BJ (cell line): ENCODE measurements at places on chromosomes 4 and X. TPM values are rescaled to one million over a fixed set of nuclear protein-coding genes. Genes with fewer than 3 reads are reported as not detected.

The NUDT6 gene
- 2.4 and 4.3 TPM in 2 replicates for polyA plus RNA-seq

DNA sequence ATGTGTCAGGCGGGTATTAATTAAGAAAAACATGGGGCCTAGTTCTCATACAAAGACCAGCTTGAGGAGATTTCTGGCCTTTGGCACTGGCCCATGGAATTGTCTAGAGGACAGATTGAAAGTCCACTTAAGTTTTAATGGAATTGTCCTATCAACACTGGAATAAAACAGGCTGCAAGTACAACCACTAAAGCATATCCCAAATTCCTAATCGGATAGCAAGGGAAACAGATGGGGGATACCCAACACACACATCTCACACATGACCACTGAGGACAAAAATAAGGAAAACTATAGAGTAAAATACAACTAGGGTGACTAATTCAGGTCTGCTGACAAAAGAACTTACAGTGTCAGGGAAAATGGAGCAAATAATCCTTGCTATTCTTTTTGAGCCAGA, 167.8 kb downstream of the GASK1B start:
- no peak for DNase-seq

The ETNPPL gene
- not detected in 2 replicates for polyA plus RNA-seq

The GAGE12J gene
- not detected in 2 replicates for polyA plus RNA-seq

DNA sequence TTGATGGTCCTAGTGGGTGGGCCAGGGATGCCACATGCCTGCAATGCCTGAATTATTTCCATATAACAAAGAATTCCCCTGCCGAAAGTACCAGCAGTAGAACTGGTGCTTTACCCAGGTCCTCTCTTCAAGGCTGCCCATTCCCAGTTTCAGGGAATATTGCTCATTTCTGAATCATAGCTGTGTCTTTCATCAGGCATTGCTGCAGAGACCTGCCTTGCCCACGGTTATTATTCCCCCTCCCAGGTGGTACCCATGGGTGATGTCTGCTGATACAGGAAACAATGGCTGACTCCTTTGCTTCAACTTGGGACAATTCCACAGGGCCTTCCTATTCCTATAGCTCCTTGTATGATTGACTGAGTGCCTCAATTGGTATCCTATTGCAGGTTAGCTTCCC, 9.7 kb upstream of the IQCM start:
- no peak for DNase-seq

DNA sequence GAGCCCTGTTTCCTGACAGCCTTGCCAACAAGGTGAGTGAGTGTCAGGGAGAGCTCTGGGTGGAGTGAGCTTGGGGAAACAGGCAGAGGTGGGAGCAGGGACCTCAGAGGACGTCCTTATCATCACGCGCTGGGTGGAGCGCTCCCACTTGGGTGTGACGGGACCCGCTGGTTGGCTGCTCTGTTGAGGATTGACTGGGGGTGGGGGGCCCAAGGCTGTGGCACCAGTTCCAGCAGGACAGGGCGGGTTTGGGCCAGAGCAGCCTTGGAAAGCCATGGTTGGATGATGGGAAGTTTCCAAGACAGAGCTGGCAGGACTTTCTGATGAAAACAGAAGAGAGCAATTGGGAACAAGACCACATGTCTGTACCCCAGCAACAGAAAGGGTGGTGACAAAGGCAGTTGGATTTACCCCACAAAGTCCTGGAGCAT, 3.0 kb upstream of the PCGF3 start:
- DNase-seq, result no peak

GRCh38 chr4:159003420-159004253, 99.2 kb upstream of the RAPGEF2 start:
- DNase-seq, result no peak

The MFAP3L gene
- 9.4 and 9.5 TPM in 2 replicates for polyA plus RNA-seq

The MAGEC2 gene
- not detected in 2 replicates for polyA plus RNA-seq

- DNase-seq, result peak; percentile 59
Observed at GRCh38 chr4:102439812-102440211, 61.3 kb upstream of the NFKB1 start.

- DNase-seq, result no peak
Observed at GRCh38 chr4:163558539-163559044, 64.1 kb downstream of the TMA16 start.

DNA sequence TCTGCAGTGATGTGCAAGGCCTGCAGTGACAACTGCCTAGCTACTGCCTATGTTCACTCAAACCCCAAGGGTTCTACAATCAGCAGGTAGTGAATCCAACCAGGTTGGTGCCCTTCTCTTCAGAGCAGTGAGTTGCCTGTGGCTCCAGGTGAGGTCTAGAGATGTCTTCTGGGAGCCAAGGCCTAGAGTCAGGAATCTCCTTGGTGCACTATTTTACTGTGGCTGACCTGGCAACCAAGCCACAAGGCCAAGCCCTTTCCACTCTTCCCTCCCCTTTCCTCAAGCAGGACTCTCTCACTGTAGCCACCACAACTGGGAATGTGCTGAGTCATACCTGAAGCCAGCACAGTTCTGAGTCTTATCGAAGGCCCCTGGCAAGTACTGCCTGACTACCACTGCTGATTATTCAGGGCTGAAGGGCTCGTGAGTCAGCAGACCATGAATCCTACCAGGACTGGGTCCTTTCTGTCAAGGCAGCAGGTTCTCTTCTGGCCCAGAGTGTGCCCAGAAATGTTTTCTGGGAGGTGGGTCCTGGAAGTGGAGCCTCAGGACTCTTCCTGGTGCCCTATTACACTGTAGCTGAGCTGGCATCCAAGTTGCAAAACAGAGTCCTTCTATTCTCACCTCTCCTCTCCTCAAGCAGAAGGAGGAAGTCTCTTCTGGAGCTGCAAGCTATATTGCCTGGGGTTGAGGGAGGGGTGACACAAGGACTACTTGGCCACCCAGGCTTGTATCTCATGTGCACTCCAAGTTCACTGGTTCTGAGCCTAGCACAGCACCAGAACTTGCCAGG, 111.6 kb downstream of the BTC start:
- peak; percentile 57 for DNase-seq
